Fibroblast of skin of abdomen (primary cell): ENCODE measurements at places on chromosomes 4 and X.

DNA sequence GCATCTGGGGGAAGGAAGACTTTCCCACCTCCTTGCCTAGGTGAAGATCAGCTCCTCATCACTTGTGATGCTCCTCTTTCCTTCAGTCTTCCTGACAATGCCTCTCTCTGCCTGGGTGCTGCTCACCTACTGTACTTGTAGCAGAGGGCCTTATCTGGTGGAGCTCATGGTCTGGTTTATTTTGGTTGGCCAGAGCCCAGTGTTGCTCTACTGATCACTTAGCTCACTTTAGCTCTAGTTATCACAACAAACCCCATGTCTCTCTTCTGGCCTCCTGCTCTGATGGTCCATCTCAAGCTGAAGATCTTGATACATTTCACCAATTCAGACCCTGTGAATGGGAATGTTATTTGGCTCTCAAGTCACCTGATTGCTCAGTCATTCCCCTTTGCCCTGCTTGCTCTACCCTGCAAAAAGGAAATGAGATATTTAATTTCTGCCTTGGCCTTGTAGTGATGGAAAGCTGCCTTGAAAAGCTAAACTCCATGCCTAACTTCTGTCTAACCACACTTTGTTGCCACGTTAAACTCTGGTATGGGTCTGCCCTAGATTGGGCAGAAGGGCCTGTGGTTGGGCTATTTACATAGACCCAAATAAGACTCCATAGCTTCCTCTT, 30.3 kb upstream of the ADH1C start:
- DNase-seq = no peak

DNA sequence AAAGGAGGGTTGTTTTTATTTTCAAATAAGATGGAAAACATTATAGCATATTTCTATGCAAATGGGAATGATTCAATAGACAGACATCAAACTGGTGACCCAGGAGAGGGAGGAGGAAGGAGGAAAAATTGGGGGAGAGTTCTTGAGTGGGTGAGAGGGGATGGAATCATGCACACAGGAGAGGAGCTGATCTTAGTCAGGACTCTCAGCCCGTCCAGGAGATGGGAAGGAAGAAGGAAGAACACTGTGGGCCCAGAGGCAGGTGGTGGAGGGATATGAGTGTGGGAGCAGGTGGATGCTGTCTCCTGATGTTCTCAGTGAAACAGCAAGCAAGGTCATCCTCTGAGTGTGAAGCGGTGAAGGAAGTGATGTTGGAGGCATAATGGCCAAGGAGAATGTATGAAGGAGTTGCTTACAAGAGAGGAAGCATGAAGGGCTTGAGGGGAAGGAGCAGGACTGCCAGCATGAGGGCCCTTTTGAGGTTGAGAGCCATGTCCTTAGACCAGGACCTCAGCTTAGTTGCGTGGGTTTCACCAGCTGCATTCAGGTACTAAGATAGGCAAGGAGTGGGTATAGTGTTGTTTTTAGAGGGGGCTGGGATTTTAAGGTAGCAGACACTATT, 161.7 kb upstream of the NAP1L5 start:
- DNase-seq = no peak

- DNase-seq = no peak
These were observed 13.6 kb downstream of the ACSL1 start for GRCh38 chr4:184812199-184812542.

GRCh38 chrX:38232079-38232686, 11.5 kb upstream of the SRPX start:
- peak; percentile 52 for DNase-seq

GRCh38 chrX:104173841-104174240, 7.6 kb downstream of the FAM199X start:
- DNase-seq = no peak
